ENCODE measurements at places on chromosomes 4 and X. TPM values are rescaled to one million over a fixed set of nuclear protein-coding genes. Genes with fewer than 3 reads are reported as not detected.

TGIF2LX gene
- not detected for total RNA-seq

MORF4L2 gene
- 244 TPM for total RNA-seq

FMR1NB gene
- not detected for total RNA-seq

HSFX2 gene
- 0.30 TPM for total RNA-seq

UCP1 gene
- not detected for total RNA-seq

PDGFRA gene
- total RNA-seq = not detected

P2RY10 gene
- total RNA-seq = 57.8 TPM

NR3C2 gene
- 3.1 TPM for total RNA-seq

SLC49A3 gene
- 1.1 TPM for total RNA-seq

VSIG4 gene
- total RNA-seq = not detected

FREM3 gene
- total RNA-seq = not detected

PAGE2B gene
- total RNA-seq = not detected

SLC10A4 gene
- total RNA-seq = not detected

All from activated CD8-positive, alpha-beta memory T cell treated with anti-CD3 and anti-CD28 coated beads for 36 hours (primary cell).